ENCODE measurements at places on chromosomes 16 and 17. TPM values are rescaled to one million over a fixed set of nuclear protein-coding genes. Genes with fewer than 3 reads are reported as not detected.

The SOX8 gene
- polyA plus RNA-seq, result 50.3 TPM

The NUPR1 gene
- 34.4 TPM for polyA plus RNA-seq

The OR1G1 gene
- polyA plus RNA-seq, result not detected

The TSEN54 gene
- 12.5 TPM for polyA plus RNA-seq

The CRYBA1 gene
- not detected for polyA plus RNA-seq

The ALOXE3 gene
- not detected for polyA plus RNA-seq

The ABCC6 gene
- 0.91 TPM for polyA plus RNA-seq

The TEKT1 gene
- polyA plus RNA-seq, result not detected

The ESRP2 gene
- polyA plus RNA-seq, result 0.83 TPM

The USP43 gene
- polyA plus RNA-seq, result 0.87 TPM

The PDILT gene
- polyA plus RNA-seq, result not detected

The SLC12A3 gene
- 0.03 TPM for polyA plus RNA-seq

GRCh38 chr17:16328997-16329396 is 24.3 kb downstream of the CENPV start:
- peak; percentile 55 for DNase-seq

DNA sequence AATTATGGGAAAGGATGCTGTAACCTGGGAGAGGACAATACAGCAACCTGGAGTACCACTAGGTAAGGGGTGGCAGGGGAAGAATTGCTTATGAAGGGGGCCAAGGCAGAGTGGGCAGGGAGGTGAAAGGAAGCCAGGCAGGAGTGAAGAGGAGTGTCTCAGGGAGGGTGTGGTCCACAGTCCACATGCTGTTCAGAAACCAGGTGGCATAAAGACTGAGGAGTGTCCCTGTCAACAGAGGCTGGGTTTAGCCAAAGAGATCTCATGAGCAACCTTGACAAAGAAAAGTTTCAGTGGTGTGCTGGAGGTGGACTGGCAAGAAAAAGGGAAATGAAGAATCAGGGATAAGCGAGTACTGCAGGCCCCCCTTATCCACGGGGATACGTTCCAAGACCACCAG is 88.4 kb downstream of the SPACA3 start:
- no peak for DNase-seq

DNA sequence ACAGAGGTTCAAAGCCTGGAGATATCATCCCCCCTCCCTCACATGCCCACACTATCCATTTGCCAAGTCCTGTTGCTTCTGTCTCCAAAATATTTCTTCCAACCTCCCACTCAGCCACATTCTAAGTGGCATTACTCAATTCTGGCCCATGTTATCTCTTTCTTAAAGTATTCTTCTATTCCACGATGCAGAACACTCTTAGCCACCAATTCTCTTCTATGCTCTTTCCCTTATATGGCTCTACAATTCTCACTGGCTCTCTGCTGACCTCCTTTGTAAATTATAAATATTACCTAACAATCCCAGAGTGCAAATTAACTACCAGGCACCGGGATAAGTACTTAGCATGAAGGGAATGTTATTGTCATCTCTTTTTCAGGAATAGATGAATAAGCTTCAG is 82.4 kb downstream of the KCNJ2 start:
- DNase-seq, result no peak

DNA sequence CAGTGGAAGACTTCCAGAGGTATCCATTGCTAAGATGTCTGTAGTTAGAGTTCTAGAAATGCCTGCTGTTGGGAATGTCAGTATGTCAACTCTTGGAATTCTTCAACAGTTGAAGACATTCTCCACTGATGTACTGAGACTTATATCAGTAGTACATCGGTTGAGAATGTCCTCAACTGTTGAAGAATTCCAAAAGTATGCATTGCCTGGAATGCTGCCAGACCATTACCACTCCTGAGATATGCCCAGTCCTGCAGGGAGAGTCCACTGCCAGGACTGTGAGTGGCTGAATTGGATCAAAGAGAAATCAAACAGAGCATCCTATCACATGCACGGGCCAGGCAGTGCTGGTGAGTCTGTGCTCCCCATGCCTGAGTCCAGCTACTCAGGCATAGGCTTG is 42.0 kb downstream of the IL21R start:
- DNase-seq, result no peak

DNA sequence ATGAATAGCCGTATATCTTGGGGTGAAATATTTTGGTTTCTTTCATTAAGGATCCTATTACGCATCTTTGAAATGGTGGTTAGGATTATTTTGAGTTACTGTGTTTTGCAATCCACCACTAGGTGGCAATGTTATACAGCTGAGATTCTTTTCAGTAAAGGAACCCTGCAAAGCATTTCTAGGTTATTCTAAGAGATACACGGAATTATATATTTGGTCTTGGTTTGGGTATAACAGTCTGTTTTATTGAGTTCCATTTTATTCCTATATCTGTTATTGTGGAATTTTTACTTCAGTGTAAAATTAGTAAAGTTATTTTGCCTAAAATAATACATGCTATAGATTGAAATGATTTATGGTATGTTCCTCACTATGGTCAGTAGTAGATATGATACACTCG is 62.9 kb upstream of the CPHXL start:
- peak; percentile 75 for DNase-seq

- DNase-seq, result peak; percentile 24
These were observed 380 bp downstream of the HS3ST3A1 start for GRCh38 chr17:13601322-13601775.

GRCh38 chr17:39360537-39360936 is 40.9 kb downstream of the FBXL20 start:
- no peak for DNase-seq

DNA sequence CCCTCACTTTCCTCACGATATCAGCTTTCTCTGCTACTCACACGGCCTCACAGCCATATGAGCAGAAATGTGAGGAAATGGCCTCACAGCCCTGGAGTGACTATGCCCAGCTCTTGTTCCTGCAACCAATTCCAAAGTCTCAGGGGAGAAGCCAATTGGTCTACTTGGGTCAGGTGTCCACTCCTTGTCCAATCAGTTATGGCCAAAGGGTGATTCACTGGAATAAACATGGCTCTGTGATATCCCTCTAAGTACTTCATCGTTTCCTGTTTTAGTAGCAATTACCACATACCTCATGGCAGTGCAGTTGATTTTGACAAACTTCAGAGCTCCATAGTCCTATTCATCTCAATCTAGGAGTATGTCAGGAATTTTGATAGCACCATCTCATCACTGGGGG is 195.4 kb downstream of the KATNIP start:
- DNase-seq, result no peak

- DNase-seq, result no peak
These were observed 7.2 kb downstream of the LPO start for GRCh38 chr17:58245428-58246103.

GRCh38 chr17:8720596-8720995 is 24.0 kb downstream of the CCDC42 start:
- no peak for DNase-seq

DNA sequence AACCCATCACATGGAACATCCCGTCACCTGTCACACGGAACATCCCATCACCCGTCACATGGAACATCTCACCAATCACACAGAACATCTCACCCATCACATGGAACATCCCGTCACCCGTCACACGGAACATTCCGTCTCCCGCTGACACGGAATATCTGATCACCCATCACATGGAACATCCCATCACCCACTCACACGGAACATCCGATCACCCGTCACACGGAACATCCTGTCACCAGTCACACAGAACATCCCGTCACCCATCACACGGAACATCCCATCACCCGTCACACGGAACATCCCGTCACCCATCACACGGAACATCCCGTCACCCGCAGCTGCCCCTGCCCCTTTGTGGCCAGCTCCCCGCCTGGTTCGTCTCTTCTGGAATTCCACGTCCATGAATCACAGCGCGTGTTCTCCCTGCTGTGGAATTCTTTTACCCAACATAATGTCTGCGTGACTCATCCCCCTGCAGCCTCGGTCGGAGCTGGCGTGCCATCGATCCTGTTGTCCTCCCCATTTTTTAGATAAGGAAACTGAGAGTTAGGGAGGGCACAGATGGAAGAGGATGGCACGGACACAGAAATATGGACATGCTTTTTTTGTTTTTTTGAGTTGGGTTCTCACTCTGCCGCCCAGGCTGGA is 5.6 kb downstream of the CPNE7 start:
- DNase-seq, result no peak

GRCh38 chr16:69105501-69106361 is at the start of gene HAS3:
TSS of gene HAS3 (plus strand) at chr16:69105653. CDS start at chr16:69109396, 3,743 bp downstream.
- DNase-seq, result peak; percentile 54

DNA sequence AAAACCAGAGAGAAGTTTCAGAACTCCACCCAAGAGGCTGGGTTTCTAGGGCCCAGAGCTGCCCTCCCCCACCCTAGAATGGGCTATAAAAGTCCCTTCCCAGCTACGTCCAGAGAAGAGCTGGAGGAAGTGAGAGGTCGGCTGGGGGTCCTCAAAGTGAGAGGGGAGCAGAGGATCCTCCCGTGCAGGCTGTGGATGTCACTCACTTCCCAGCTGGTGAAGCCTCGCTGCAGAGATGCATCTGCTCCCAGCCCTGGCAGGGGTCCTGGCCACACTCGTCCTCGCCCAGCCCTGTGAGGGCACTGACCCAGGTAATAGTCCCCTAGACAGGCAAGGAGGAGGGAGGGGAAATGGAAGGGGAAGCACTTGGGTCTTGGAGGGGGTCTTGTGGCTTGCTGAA is at the start of gene EPX:
Gene EPX (plus strand): TSS at position 115 of the 400 bp plus-strand sequence. CDS start 121 bp downstream, at position 236.
- no peak for DNase-seq

DNA sequence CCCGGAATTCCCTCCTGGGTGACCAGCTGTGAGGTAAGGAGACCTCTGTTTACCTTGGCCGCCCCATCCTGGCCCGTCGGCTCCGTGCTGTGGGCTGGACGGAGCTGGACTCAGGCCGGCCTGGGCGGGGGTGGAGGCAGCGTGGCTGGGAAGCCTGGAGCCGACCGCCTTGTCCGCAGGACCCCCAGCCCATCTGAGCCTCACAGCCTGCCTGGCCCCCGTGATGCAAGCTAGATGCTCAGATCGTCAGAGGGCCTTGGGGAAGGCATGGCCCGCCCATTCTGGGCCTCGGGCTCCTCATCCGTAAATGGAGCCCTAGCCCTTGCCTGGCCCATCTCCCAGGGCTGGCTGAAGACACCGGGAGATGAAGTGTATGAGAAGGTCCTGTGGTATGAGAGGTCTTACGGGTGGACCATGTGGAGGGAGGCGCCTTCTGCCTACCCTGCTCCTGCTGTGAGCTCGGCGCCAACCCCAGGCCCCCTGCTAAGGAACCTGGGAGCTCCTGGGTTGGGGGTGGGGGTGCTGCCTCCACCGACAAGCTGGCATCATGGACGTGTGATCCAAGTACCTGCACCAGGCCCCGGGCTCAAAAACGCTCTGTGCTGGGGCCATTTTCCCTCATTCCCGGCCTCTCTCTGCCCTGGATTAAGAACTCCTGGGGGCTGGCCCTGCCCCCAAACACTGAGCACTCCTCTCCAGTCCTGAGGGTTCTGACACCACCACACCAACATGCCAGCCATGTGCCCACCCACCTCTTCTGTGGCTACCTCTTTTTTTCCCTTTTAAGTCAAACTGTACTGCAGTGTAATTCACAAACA is 5.4 kb upstream of the P2RX1 start:
- DNase-seq, result no peak

DNA sequence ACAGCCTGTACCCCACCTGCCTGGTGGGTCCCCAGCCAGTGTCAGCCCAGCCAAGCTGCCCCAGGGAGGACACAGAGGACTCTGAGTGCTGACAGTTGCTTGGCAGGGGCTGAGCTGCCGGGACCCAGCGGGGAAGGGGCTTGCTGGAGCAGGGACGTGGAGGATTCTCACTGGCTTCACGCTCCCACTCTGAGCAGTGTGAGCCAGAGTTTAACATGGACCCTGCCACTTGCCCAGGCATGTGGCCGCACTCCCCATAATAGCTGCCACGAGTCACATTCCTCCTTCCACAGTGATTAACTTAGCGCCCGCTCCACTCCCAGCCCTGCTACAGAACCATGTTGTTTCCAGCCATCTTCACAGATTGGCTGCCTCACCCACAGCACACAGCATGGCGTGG is 31.2 kb downstream of the SREBF1 start:
- DNase-seq, result no peak

- DNase-seq, result no peak
These were observed 538 bp upstream of the FCSK start for GRCh38 chr16:70453892-70454221.

- DNase-seq, result no peak
These were observed 645 bp downstream of the NLGN2 start for GRCh38 chr17:7408252-7408727.

DNA sequence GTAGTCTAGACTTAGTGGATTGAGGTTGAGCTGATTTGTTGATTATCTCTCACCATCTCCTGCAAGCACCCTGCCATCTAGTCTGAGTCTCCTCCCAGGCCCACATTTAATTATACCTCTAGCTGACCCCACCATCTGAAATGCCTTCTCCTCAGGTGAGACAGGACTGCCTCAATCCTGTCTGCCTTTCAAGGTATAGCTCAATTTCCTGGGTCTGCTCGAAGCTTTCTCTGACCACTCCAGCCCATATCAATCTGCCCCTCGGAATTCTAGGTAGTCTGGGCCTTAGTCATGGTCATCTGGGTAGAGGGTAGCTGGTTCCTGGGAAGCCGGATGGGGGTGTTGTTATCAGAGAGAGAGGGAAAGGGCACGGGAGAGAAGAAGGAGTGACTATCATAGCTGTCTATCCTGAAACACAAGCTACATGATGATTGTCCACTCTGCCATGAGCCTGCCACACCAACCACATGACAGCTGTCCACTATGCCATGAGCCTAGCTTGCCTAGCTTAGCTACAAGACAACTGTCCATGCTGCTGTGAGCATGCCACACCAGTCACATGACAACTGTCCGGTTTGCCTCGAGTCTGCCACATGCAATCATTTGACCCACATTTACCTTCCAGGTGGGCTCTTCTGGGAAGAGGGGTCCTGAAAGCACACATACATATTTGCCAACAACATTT is 34.4 kb downstream of the LYRM9 start:
- no peak for DNase-seq

GRCh38 chr16:73124665-73125375 is 76.9 kb upstream of the ZFHX3 start:
- DNase-seq, result no peak

DNA sequence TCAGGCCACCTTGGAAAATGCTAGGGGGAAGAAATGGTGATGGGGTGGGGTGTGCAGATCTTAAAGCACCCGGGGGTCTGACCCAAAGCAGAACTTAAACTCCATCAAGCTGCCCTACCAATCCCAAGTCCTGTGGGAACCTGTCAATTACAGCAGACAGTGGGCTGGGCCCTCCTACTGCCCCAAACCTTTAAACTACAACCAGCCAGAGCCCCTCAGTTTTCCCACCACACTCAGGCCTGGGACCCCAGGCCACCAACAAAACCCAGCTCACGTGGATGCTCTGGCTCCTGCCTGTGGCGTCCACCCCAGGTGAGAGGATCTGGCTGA is 2.7 kb downstream of the MYO18A start:
- DNase-seq, result no peak

GRCh38 chr16:80231121-80231520 is 309.7 kb upstream of the DYNLRB2 start:
- no peak for DNase-seq

GRCh38 chr16:1984347-1985225 is 593 bp downstream of the GFER start:
- peak; percentile 43 for DNase-seq

GRCh38 chr17:80613732-80614071 is 69.1 kb downstream of the RPTOR start:
- DNase-seq, result no peak

GRCh38 chr17:77467521-77467920 is 326.8 kb downstream of the SEC14L1 start:
- DNase-seq, result peak; percentile 68

- peak; percentile 71 for DNase-seq
These were observed at the start of gene CD300A for GRCh38 chr17:74466111-74466827. TSS of gene CD300A (plus strand) at chr17:74466634. CDS start at chr17:74466704, 70 bp downstream.
